ENCODE measurements at places on chromosomes 11 and 22.

DNA sequence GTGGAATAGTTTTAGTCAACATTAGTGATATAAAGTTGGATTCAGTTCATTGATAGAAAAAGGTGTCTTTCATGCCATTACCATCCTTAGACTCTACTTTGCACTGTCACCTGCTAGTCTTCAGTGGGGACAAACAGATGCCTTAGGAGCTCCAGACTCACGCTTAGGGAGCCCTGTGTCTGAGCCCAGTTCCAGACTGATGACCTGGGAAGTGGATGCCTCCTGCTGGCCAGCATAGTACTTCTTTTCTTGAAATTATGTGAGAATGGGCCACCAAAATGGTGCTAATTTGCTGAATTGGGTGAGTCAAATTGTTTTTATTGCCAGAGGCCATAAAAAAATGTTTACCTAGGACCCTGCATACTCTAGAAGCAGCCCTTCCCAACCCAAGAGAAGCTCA, 53.9 kb downstream of the NOX4 start:
- DNase-seq, result no peak

- DNase-seq, result no peak
Measured at GRCh38 chr11:118076754-118077281, at the start of gene TMPRSS4. Gene TMPRSS4, plus strand, starts transcription at chr11:118077078. Its CDS starts 225 bp downstream, at chr11:118077303.

DNA sequence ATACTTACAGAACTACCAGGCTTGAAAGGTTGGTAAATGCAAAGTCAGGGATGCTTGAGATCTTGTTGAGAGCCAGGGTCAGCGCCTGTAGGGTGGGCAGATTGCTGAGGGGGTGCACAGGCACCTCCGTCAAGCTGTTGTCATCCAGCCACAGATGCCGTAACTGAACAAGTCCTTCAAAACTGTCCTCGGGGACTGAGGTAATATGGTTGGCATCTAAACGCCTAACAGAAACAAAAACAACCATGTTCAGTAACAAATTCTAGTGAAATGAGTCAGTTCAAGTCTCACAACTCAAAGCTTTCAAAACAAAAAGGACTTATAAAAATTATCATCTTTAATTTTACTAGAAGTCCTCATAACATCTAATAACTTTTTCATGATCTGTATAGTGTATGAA, 22.2 kb upstream of the CCDC34 start:
- no peak for DNase-seq

- DNase-seq, result no peak
Measured at GRCh38 chr22:40334899-40335298, 11.4 kb upstream of the ADSL start.

GRCh38 chr22:42194953-42195352, 64.3 kb upstream of the CYP2D6 start:
- no peak for DNase-seq

GRCh38 chr22:20091690-20092476, 11.8 kb downstream of the DGCR8 start:
- DNase-seq, result no peak

GRCh38 chr11:105448703-105449079, 161.2 kb upstream of the GRIA4 start:
- no peak for DNase-seq

DNA sequence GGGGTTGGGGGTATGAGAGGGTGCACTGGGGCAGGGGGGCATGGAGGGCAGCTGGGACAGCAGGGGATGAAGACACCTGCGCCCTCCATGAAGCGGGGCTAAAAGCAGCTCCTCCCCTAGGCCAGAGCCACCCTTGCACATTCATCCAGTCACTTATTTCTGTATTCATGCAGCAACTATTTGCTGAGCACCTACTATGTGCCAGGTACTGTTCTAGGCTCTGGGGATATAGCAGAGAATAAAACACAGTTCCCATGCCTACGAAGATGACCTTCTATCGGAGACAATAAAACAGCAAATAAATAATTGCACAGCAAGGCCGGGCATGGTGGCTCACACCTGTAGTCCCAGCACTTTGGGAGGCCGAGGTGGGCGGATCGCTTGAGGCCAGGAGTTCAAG, 5.3 kb downstream of the ALDH3B1 start:
- DNase-seq, result no peak

DNA sequence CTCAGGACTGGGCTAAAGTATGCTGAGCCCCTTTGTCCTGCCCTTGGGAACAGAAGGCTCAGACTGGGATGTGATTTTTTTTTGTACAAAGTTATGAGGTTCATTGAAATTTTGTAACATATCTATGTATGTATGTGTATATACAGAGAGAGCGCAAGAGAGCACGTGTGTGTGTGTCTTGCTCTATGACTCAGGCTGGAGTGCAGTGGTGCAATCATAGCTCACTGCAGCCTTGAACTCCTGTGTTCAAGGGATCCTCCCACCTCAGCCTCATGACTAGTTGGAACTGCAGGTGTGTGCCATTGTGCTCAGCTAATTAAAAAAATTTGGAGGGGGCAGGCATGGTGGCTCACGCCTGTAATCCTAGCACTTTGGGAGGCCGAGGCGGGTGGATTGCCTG, 5.7 kb downstream of the TMEM25 start:
- DNase-seq, result no peak

- DNase-seq, result no peak
Measured at GRCh38 chr11:76771446-76772099, 11.6 kb upstream of the TSKU start.

GRCh38 chr11:79467761-79468160, 26.9 kb upstream of the TENM4 start:
- DNase-seq, result no peak

DNA sequence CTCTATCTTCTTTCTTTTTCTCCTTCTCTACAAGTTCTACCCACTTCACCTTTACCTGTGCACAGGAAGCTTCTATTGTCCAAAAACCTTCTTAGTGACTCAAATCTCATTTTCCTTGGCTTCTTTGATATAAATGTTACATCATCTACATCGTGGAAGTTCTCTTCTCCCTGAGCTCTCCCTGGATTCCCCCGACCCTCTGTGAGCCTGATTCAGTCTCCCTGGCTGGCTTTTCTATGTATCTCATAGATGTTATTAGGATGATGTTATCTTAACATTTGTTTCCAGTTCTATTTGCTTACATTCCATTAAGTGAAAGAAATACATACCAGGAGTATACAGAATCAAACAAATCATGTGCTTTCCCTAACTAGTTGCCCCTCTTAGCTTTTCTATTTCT, 235.8 kb upstream of the PITPNB start:
- DNase-seq, result no peak

GRCh38 chr22:35230839-35231584, 26.3 kb upstream of the HMGXB4 start:
- no peak for DNase-seq

DNA sequence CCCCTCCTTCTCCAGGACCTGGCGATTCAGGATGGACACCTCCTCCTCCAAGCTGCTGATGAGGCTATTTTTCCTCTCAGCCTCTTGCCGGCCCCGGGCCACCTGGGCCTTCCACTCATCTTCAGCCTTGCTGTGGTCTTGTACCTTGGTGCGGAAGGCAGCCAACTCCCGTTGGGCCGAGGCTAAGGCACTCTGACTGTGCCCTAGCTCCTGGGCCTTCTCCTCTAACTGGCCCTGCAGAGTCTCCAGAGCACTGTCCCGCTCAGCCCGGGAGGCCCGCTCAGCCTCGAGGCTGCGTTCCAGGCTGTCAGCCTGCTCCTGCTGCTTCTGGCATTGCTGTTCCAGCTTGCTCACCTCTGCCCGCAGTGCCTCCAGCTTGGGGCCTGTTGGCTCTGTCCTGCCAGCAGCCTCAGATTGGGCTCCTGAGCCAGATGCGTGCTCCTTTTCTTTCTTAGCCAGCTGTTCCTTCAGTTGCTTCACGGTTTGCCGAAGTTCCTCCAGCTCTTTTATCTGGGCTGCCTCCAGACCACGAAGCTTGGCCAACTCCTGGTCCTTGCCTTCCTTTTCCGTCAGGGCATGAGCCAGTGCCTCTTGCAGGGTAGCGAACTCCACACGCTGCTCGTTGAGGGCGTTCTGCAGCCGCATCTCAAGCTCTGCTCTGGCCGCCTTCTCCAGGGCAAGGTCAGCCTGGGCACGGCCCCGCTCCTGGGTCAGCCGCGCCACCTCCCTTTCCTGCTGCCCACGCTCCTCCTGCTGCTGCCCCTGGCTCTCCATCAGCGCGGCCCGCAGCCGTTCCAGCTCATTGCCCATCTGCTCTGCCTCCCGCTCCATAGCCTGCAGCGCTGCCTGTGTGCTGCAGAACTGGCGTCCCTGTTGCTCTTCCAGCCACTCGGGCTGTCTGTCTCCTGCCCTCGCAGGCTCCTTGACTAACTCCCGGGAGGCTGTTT, 15.3 kb downstream of the IL18BP start:
- no peak for DNase-seq

DNA sequence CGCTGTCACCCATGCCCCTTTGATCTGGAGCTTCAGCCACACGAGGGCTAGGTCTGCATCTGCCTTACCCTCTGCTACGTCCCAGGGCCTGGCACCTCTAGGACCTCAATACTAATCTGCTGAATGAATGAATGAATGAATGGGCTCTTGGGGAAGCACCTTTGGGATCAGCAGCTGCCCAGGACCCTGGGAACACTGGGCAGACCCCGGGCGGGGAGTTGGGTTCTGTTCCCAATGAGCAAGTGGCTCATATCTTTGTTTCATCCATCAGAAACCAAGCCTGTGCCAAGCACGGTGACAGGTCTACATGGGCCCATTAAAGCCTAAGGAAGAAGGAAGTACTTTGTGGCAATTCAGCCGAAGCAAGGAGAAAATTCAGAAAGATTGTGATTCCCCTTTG, 41.5 kb upstream of the SHISAL1 start:
- no peak for DNase-seq

- DNase-seq, result no peak
Measured at GRCh38 chr22:29726106-29726505, 6.3 kb downstream of the CABP7 start.

GRCh38 chr11:67998150-67999045, 5.5 kb downstream of the UNC93B1 start:
- no peak for DNase-seq

DNA sequence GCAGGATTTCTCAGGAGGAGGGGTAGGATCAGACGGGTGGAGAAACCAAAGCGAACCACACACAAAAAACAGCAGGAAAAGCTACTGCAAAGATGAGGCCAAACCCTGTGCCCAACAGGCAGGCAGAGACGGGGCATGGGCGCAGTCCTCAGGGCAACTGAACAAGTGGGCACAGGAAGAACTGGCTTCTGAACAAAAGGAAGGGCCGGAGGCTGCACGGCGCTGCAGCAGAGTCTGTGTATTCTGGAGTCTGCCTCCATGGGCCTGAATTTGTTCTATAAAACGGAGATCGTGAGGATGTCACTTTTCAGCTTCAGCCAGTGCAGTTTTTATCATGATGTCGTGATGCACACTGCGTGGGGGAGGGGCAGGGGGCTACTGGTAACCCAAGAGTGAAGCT, 1026.0 kb downstream of the TBC1D22A start:
- DNase-seq, result no peak

DNA sequence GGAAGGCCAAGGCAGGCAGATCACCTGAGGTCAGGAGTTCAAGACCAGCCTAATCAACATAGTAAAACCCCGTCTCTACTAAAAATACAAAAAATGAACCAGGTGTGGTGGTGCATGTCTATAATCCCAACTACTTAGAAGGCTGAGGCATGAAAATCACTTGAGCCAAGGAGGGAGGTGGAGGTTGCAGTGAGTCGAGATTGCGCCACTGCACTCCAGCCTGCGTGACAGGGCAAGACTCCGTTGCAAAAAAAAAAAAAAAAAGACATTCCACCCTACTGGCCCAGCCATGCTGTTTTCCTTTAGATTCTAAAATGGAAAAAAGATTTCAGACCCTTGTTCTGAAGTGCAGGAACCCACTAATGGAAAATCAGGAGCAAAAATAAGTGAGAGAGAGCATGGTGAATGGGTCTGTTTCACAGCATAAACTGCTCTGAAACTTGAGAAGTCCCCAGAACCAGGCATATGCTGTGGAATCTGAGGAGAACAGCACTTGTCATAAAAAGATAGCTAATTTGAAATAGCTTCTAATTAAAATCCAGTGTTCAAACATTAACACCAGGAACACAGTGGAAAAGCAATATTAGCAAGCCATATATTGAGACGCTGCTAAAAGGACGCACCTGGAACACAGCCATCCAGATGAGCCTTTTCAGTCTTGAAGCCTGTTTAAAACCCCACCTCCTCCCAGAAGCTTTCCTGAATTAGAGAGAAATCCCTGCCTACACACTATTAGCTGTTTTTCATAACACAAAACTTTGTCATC, 66.3 kb upstream of the CHRM4 start:
- DNase-seq, result no peak
